ENCODE measurements at places on chromosomes 16 and 17.
A peak's percentile ranks its signal among the peaks of the same experiment; 100 is the strongest.

DNA sequence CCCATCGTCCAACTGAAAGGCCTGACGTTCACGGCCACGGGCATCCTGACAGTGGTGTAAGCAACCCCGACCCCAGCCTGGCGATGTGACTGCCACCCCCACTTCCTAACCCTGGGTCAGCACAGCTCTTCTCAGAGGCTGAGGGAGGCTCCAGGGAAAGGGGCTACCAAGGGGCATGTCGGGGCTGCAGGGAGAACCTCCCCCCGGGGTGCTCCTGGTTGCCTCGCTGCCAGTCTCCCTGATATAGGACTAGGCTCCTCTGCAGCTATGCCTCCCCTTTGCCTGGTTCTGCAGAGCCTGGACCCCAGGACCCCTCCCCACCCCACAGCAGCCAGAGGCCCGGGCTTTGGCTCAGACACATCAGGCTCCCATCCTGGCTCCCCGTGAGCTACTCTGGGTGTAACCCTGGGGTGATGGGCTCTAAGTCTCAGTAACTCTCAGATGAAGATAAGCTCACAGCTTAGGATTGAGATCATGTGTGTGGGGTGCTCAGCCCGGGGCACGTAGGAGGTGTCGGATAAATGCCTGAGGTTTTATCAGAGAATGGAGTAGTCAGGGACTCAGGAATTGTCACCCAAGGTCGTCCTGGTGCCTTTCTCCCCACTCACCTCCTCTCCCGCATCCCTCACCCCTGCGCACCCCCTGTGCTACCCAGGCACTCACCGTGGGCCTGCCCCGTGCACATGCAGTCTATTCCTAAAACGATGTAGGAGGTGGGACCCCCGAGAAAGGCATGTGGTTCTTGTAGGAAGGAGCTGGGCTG lies 10.6 kb downstream of the ITGAD start:
- no peak for DNase-seq

DNA sequence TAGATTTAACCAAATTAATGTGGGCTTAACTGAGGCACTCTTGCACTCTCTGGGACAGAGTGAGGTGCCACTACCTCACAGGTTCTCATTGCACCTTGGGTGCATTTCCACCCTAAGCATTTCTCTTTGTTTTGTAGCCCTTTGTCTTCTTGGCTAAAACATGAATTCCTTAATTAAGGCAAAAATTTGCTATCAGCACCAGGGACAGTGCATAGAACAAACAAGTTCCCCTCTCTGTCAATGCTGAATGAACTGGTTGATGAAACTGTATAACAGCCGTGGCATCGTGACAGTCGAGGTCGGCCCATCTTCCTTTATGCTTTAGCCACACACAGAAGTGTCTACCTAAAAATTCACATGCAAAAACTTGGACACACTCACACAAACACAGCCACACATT lies 74.8 kb downstream of the HS3ST2 start:
- DNase-seq = no peak

DNA sequence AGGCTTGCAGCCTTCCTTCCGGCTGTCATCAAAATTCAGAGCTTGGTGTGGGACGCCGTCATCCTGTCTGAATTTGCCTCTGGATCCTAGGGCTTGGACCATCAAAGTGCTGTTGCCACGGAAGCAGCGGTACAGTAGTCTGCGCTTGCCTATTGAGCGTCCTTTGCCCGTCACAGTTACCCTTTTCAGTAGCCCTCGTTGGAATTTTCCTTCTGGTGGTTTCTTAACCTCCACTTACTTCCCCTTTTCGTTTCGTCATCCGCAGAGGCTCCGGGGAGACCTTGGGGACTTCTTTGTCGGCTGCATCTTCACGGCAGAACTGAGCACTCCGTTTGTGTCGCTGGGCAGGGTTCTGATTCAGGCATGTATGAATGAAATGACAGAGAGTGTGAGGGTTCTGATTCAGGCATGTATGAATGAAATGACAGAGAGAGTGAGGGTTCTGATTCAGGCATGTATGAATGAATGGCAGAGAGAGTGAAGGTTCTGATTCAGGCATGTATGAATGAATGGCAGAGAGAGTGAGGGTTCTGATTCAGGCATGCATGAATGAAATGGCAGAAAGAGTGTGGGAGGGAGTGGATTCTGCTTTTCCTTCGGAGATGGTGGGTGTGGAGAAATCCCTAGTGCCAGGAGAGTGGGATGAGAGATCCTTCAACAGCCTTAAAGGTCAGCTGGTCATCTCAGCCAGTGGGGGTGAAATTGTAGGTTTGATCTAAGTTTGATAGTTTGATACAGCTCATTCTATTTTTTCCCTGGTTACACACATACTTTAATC lies 8.0 kb downstream of the TLCD3A start:
- peak; percentile 97 for DNase-seq

- no peak for DNase-seq
Measured at GRCh38 chr17:82107341-82107860, 9.4 kb upstream of the FASN start.

DNA sequence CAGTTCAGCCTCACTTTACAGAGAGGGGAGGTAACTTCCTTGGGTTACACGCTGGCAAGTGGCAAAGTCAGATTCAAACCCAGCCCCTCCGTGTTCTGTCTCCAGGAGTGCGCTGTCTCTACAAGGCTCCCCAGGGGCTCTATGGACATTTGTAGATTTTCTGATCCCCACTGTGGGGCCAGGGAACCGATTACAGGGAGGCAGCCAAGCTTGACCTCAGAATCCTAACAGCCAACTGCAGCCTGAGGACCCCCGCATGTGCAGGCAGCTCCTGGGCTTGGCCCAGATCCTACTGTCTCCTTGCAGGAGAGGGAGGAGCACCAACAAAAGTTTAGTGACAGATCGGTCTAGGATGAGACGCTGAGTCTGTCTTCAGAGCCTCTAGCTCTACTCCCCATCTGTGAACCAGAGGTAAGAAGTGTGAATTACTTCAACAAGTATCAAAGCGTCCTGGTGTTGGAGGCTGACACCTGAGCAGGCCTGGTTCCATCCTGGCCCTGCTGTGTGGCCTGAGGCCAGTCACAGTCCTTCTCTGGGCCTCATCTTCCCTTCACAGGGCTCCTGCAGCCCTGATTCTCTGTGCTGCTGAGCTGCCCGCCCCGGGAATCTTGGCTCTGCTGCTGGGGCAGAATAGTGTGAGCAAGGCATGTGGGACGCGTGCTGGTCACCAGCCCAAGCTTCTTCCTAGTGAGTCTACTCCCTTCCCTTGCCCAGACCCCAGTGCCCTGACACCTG lies 9.2 kb upstream of the NATD1 start:
- DNase-seq = no peak

GRCh38 chr16:4682616-4683254 lies 10.6 kb upstream of the NUDT16L1 start:
- DNase-seq = no peak

DNA sequence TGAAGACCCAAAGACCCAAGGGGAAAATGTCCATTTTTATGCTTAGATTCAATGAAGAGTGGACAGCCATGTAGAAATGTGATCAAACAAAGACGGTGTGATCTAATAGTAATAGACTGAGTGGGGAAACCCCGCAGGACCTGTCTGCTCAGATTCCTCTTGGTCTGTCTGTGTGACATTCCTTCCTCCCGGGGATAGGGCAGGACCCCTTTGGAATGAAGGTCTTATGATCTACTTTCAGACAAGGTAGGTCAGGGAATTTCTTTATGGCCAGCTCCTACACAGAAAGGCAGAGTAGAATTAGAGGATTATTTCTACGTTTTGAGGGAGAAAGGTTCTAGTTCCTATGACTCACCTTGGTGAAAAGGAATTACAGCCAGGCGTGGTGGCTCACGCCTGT lies 267.6 kb downstream of the STX8 start:
- DNase-seq = no peak

DNA sequence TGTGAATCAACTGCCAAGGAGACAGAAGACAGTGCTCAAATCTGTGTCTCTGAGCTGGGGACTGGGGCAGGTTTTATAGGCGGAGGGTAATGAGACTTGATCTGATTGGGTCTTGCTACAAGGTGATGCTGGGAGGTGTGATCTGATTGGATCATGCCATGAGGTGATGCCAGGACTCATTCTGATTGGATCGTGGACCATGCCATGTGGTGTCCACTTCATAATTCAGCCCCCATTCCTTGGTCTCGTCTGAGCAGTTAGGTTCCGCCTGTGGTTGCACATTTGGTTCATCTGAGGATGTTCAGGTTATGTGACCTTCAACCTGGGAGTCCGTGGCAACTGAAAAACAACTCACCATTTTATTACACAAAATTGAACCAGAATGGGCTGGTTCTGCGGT lies 41.0 kb downstream of the OTOA start:
- no peak for DNase-seq

- DNase-seq = peak; percentile 13
Measured at GRCh38 chr17:27531469-27531961, 75.3 kb downstream of the KSR1 start.

- no peak for DNase-seq
Measured at GRCh38 chr16:79045191-79045590, 555.3 kb downstream of the MAF start.

DNA sequence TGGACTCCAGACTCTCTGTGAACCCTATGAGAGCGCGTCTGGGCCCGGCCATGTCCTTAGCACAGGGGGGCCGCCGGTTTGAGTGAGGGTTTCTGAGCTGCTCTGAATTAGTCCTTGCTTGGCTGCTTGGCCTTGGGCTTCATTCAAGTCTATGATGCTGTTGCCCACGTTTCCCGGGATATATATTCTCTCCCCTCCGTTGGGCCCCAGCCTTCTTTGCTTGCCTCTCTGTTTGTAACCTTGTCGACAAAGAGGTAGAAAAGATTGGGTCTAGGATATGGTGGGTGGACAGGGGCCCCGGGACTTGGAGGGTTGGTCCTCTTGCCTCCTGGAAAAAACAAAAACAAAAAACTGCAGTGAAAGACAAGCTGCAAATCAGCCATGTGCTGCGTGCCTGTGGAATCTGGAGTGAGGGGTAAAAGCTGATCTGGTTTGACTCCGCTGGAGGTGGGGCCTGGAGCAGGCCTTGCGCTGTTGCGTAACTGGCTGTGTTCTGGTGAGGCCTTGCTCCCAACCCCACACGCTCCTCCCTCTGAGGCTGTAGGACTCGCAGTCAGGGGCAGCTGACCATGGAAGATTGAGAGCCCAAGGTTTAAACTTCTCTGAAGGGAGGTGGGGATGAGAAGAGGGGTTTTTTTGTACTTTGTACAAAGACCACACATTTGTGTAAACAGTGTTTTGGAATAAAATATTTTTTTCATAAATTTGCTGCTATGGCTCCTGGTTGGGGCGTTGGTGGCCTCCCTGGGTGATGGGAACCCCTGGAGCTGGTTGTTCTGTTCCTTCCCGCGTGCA lies 23.1 kb downstream of the STAT5A start:
- DNase-seq = peak; percentile 68

- DNase-seq = no peak
Measured at GRCh38 chr17:58997756-58998553, 108.7 kb downstream of the TRIM37 start.

DNA sequence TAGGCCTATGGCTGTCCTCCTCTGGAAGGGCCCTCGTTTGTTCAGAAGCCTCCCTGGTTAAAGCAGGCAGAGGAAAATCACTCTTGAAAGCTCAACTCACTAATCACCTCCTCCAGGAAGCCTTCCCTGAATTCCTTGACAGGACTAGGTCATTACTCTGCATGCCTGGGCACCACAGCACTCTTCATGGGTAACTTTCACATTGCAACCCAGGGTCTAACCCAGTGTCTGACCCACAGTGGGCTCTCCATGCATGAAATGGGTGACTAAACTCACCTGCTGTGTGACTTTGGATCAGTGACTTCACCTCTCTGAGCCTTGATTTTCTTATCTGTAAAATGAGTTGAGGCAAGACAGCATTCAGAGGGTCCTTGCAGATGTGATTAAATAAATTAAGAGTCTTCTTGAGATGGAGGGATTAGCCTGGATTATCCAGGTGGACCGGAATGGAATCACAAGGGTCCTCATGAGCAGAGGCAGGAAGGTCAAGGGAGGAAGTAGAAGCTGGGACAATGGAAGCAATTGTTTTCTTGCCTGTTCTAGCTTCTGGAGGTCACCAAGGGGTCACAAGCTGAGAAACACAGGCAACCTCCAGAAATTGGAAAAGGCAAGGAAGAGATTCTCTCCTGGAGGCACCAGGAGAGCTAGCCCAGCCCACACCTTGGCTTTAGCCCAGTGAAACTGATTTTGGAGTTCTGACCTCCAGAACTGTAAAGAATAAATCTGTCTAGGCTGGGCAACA lies 3.8 kb upstream of the RAI1 start:
- no peak for DNase-seq

- DNase-seq = no peak
Measured at GRCh38 chr16:80079072-80079471, 461.7 kb upstream of the DYNLRB2 start.

- no peak for DNase-seq
Measured at GRCh38 chr16:70646260-70647241, at the start of gene IL34. TSS of gene IL34 (plus strand) at chr16:70646559. CDS start at chr16:70646948, 389 bp downstream.

GRCh38 chr17:54901230-54901822 lies 674 bp downstream of the TOM1L1 start:
- no peak for DNase-seq

DNA sequence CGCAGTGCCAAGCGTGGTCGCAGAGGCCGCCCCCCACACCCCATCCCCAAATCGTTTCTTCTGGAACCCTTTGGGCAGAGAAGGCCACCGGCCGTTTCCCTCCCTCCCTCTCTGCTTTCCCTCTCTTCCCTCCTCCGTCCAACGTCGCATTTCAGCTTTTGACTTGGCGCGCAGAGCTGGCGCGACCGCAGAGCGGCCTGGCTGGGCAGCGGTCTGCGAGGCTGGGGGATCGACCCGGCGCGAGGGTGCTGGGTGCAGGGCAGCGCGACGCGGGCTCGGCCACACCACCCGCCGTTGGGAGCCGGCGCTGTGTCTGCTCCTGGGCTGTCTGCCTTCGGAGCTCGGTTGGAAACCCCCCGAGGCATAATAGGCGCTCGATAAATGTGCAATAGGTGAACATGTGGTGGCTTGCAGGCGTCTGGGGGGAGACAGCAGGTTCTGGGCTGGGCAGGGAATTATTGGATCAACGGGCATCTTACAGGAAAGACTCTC lies 2.8 kb upstream of the NTN3 start:
- no peak for DNase-seq

DNA sequence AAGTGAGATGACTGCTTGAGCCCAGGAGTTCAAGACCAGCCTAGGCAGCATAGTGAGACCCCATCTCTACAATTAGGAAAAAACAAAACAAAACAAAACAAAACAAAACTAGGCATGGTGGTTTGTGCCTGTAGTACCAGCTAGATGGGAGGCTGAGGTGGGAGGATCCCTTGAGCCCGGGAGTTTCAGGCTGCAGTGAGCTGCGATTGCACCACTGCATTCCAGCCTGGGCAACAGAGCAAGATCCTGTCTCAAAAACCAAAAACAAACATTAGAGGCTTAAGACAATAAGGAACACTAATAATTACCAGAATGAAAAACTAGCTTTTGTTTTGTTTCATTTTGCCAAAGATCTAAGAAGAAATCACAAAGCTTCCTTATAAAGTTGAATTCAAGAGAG lies 69.2 kb downstream of the GPRC5B start:
- no peak for DNase-seq

- no peak for DNase-seq
Measured at GRCh38 chr17:39950871-39951348, 11.9 kb upstream of the GSDMA start.

GRCh38 chr17:39209317-39210092 lies 9.4 kb downstream of the RPL19 start:
- peak; percentile 56 for DNase-seq

GRCh38 chr17:45098081-45098868 lies 34.0 kb downstream of the PLCD3 start:
- no peak for DNase-seq

GRCh38 chr16:55048745-55049144 lies 118.1 kb downstream of the IRX5 start:
- no peak for DNase-seq
